Spinal cord (tissue), 10 donors: ENCODE measurements at places on chromosomes 4 and X. TPM values are rescaled to one million over a fixed set of nuclear protein-coding genes. Genes with fewer than 3 reads are reported as not detected.

DNA sequence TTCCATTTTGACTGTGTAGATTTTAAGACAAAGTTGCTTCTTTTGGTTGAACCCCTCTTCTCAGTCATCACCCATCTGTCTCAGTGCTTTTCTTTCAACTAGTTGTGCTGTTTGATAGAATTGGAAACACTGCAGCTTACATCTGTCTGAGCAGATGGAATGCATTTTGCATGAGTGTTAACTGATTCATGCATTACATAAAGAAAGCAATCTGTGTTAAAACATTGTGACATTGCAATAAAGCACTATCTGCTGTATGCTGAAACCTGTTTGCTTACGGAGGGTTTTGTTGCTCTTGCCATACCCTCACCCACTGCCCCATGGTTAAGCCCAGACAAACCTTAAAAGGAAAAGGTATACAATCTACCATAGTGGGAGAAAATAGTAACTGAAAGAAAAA is 47.4 kb downstream of the NRK start:
- DNase-seq = peak; percentile 61

- DNase-seq = no peak
These were observed 17.5 kb downstream of the NMU start for GRCh38 chr4:55618546-55619143.

GRCh38 chr4:27009539-27009938 is 148.9 kb downstream of the STIM2 start:
- DNase-seq = no peak

The CTAG1A gene
- not detected for total RNA-seq

- no peak for DNase-seq
These were observed at the start of gene IL3RA for GRCh38 chrX:1336331-1336943. IL3RA (plus strand) TSS chrX:1336785; CDS start chrX:1341766, 4,981 bp downstream.

The PRRG3 gene
- 7.7 TPM for total RNA-seq

The WDR1 gene
- 85.8 TPM for total RNA-seq

- DNase-seq = no peak
These were observed 12.4 kb upstream of the DHRSX start for GRCh38 chrX:2513121-2513664.

The ARHGEF38 gene
- 0.11 TPM for total RNA-seq

The CENPVL2 gene
- total RNA-seq = 0.83 TPM

GRCh38 chr4:105630670-105631655 is 77.5 kb downstream of the INTS12 start:
- DNase-seq = peak; percentile 35

DNA sequence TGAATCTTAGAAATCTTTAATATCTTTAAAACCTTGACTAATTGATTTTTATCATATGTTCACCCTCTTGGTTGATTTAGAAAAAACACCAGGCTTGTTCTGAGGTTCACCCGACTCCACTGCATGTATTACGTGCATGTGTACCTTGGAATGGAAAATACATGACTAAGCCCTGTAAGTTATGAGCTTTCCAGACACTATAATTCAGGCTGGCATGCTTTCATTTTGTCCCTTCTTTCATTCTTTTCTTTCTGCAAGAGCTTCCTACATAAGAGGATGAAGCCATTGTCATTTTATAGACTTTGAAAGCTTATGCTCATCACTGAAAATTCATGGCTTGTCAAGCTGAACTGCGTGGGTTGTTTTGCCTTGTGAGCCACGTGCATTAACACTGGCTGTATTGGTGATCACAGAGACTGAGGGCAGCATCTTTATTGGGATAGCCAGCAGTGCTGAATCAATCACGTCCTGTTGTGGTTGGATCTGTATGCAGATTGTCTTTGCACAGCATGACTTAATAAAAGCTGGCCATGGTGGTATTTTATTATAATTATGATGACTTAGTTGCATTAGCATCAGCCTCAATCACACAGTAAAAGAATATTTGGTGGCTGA is 141.9 kb downstream of the SLIT2 start:
- DNase-seq = no peak

GRCh38 chr4:2448589-2448988 is 20.3 kb upstream of the RNF4 start:
- no peak for DNase-seq

GRCh38 chrX:133653358-133653757 is 238.1 kb upstream of the GPC4 start:
- no peak for DNase-seq

DNA sequence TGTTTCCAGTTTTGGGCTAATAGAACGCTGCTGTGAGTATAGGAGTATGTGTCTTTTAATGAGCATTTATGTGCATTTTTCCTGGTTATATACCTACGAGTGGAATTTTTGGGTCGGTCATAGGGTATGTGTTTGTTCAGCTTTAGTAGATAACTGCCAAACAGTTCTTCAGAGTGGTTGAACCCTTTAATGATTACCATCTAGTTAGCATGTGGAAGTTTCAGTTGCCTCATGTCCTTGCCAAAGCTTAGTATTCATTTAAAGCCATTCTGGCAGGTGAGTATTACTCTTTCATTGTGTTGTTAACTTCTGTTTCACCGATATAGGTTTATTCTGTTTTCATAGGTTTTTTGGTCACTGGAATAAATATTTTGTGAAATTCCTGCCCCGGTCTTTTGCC is 229.1 kb downstream of the ARHGAP10 start:
- DNase-seq = no peak

The TKTL2 gene
- 0.59 TPM for total RNA-seq

The AFP gene
- total RNA-seq = 0.10 TPM

DNA sequence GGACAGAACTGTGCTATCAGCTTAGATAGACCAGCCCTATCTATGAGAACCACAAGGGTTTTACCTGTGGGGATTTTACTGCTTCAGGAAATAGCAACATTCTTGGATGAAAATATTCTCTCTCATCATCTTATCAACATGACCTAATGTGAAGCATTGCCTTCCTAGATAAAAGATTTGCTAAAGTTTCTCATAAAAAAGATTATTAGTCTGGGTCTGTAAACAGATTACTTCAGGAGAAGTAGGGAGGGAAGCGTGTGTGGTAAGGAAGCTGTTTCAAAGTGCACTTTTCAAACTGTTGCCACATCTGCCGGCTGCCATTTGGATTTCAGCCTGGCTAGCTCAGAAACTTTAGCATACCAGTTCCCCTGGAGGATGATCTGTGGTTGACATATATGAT is at the start of gene NOX1:
Gene NOX1 (minus strand): TSS at position 35 of the 400 bp plus-strand sequence. CDS start 220 bp downstream, outside the sequence.
- no peak for DNase-seq

DNA sequence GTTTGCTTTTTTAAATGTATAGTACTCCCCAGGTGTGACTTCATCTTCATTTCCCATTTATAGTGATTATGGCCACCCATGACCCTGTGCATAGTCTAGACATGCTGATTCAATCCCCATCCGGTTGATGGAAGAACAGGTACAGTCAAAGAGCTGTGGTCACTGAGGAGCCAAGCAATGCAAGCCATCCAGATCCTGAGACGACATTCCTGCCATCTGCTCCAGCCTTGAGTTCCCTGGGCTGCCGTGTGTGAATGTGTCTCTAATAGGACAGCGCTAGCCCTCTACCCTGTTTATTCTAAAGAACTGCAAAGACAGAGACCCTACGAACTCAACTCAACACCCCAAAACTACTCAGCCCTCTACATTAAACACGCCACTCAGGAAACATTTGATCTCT is 1.7 kb downstream of the KCNIP4 start:
- DNase-seq = no peak

DNA sequence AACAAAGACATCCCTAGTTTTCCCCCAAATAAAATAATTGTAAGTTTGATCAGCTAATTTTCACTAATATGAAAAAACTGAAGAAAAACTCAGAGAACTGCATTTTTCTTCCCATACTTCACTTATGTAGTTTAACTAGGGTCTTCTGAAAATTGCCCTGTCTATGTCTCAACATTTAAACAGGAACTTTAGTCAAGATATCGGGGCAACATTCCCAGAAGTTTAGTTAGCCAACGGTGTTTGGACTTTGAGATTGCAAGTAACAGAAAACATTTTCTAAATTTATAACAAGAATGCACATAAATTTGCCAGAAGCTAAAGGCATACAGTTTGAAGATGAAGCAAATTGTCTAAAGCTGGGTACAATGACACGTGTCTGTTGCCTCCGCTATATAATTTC is 201.1 kb downstream of the ARAP2 start:
- DNase-seq = no peak

DNA sequence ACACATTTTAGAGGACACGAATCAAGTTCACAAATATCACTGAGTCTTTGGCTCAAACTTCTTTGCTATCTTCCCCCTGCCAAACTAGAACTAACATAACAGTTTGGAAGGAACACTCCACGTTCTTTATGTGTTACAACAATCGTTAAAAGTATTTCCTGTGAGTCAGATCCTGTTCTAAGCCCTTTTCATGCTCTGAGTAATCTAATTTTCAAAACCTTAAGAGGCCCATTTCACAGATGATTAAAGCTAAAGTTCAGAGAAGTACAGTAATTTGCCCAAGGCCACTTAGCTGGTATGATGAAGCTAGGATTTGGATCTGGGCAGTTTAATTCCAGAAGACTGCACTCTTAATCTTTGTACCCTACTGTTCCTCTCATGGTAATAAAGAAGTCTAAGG is 854.4 kb upstream of the INTU start:
- no peak for DNase-seq

The TEX13C gene
- total RNA-seq = not detected

GRCh38 chr4:108763226-108763593 is 357 bp upstream of the ETNPPL start:
- no peak for DNase-seq

The NLGN4X gene
- total RNA-seq = 17.5 TPM

DNA sequence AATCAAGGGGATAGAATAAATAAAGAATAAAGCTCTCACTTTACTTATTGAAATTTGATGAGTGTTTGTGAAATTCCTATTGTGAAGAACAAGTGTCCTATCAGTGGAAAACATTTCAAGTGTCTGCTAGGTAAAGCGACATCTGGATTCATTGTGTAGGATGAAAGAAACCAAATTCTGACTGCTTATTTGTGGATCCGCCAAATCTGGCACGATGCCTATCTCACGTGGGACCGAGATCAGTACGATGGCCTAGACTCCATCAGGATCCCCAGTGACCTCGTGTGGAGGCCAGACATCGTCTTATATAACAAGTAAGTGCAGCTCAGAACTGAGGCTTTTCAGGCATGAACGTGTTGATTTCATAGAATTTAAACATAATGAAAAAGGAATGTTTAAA is 1.9 kb downstream of the CHRNA9 start:
- peak; percentile 22 for DNase-seq

DNA sequence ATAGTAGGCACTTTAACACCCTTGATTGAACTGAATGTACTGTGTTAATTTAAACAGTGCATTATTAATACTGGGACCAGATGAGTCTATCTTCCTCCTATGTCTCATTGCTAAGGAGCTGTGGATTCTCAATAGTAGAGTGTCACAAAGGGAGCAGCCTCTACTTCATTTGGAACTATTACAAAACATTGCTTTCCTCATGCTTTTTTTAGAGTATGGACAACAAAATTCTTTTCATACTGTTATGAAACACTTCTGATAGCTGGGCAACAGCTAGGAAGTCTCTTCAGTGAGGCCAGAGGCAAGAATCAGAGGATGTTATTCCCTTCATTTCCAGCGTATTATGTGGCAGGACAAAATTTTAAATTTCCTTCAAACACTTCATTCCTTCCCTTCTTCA is 160.8 kb downstream of the FBXO8 start:
- no peak for DNase-seq

DNA sequence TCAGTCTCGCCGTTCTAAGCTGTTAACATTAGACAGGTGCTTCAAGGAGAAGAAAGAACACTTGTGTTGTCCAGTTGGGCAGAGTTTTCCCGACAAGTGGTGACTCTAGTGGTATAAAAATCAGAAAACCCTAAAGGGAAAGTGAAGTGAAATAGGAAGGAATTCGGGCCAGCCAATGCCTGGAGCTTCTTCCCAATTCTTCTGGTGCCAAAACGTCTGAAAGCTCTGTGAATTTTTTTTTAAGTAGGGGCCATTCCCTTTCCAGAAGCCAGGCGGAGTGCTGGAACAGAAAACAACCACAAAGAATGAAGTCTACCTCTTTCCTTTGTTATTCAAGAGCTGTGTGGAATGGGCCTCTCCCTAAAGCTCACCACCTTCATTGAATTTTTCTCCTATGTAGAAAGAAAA is 43.1 kb upstream of the PPARGC1A start:
- no peak for DNase-seq

GRCh38 chr4:31045724-31046318 is 325.7 kb downstream of the PCDH7 start:
- peak; percentile 70 for DNase-seq

The SSX3 gene
- not detected for total RNA-seq

DNA sequence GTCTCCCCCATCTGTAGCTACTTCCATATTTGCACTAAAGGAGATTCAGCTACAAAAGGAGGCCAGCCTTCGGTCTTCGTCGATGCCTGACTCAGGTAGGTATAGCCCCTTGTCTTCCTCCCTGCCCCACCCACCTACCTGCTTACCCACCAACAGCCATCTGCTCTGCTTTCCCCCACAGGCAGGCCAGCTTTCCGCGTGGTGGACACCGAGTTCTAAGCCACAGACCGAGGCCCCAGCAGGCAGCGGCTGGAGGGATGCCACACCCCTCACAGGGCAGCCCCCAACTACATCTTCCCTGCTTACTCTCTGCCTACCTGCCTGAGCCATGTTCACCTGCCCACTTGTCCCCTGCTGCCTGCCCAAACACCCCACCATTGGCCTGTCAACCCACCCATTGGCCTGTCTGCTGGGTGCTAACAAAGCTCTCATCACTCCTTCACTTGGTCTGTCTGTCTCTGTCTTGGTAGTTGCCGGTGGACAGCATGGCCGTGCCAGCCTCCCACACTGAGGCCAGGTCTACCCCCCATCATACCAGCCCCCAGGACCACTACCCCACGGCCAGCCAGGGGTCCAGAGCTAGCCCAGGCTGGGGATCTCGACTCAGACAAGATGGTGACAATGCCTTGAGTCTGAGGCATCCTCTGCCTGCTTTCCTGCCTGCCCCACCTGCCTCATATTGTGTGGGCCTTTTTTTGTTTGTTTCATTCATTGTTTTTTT is 4.1 kb upstream of the USP11 start:
- no peak for DNase-seq

GRCh38 chrX:85963736-85964135 is 83.6 kb downstream of the CHM start:
- DNase-seq = no peak

GRCh38 chr4:113537203-113537602 is 224.3 kb downstream of the CAMK2D start:
- no peak for DNase-seq

The DDX60 gene
- 29.3 TPM for total RNA-seq

The GAGE12G gene
- not detected for total RNA-seq

- DNase-seq = no peak
These were observed 6.1 kb upstream of the WAS start for GRCh38 chrX:48677516-48677915.
